ENCODE measurements at places on chromosomes 7 and 10.

- DNase-seq = no peak
Measured at GRCh38 chr7:44451123-44451522, 39.3 kb downstream of the NUDCD3 start.

DNA sequence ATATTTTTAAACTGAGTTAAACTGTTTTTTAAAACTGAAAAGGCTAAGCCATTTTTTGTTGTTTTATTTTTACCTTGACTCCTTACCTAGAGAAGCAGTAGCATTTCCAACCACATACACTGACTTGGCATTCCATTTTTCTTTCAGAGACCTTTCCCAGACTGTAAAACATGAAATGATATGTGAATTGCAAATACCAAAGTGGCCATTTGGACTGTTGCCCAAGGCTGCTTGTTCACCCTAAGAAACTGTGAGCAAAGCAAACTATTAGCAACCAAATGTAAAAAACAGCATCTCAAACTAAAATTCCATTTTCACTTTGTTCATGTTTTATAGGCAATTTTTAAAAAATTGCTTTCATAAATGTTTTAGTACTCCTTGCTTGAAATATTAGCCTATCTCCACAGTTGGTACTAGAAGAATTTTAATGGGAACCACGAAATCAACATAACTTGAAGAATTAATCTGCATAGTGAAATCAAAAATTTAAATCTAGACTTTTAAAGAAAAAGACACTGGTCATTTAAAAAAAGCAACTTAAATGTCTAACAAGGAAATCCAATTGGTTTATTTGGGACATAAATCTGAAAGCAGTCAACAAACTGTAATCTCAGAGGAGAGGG is 10.8 kb downstream of the UROS start:
- DNase-seq = no peak

DNA sequence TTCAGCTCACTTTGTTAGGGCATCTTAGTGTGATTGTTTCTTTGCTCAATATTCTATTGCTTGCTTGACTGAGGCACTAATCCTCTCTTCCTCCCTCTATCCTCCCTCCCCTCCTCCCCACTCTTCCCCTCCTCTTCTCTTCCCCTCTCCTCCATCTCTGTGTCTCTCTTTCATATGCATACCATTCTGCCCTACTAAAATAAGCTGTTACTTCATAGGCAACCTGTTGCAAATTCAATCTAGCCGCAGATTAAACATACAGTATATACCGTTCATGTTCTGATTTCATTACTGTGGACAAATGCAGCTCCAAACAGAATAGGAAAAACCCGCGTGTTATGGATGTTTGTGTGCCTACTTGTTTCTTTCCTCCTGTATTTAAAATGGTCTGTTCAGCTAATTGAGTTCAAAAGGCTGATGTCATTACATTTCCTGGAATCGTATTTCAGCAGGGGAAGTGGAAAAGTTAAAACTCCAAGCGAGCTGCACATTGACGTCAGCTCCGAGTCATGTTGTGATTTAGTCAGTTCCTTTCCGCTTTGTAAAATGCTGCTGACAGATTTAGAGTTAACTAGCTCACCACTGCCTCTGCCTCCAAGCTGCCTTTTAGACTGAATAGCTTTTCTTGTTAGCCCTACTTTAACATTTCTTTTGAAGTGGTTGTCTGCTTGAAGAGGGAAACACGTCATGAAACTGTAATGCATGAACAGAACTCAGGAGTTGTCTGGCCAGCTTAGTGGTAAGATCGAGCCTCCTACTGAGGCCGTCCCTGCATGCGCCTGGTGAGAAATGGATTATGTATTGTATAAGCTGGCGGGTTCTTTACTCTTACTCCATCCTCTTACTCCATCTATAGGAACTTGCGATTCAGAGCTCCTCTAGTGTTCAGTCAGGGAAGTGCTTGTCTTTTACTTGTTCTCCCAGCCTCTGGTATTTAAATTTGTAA is 69.0 kb downstream of the CREM start:
- DNase-seq = peak; percentile 64

- no peak for DNase-seq
Measured at GRCh38 chr10:128867210-128867609, 599.8 kb upstream of the MGMT start.

DNA sequence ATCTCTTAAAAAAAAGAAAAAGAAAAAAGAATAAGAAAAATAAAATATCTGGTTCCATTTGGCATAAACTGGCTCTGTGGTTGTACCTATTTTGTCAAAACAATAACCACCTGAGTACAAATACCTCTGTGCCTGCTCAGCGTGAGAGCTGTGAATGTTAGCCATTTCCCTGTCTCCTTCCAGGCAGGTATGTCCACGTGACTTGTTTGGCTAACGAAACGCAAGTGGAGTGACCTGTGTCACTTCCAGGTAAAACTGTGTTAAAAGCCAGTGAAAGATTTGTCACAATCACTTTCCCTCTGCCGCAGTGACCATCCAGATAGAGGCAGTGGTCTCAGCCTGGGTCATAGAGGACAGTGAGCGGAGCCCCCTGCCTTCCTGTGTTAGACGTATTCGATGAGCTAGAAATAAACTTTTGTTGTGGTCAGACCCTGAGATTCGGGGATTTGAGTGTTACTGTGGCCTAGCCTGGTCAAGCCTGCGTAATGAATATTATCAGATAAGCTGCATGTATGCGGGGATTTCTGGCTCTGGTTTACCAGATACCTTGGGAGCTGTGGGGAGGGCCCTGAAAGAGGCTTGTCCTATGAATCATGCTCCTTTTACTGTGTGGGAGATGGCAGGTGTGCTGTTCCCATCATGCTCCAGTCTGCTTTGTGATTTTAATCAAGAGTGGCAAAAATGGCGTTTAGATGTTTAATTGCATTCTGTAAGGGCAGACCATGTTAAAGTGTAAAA is 3.8 kb downstream of the PTER start:
- DNase-seq = peak; percentile 35

DNA sequence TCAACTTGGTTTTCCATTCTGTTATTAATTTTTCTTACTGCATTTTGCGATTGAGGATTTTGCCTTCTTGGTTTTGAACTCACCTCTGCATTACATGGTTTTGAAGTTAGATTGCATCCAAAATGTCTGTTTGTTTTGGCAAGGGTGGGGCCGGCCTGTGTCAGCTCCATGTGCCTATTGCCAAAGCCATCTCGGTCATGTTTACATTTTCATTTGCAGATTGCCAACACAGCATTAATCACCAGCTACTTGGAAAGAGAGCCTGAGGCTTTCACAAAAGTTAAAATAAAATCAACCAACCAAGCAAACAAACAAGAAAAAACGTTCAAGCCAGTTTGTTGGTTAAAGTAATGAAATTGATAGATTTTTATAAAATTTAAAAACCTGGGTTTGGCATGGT is 695.8 kb downstream of the TYW1 start:
- DNase-seq = no peak

- no peak for DNase-seq
Measured at GRCh38 chr10:133351408-133352318, 4.5 kb downstream of the PRAP1 start.

DNA sequence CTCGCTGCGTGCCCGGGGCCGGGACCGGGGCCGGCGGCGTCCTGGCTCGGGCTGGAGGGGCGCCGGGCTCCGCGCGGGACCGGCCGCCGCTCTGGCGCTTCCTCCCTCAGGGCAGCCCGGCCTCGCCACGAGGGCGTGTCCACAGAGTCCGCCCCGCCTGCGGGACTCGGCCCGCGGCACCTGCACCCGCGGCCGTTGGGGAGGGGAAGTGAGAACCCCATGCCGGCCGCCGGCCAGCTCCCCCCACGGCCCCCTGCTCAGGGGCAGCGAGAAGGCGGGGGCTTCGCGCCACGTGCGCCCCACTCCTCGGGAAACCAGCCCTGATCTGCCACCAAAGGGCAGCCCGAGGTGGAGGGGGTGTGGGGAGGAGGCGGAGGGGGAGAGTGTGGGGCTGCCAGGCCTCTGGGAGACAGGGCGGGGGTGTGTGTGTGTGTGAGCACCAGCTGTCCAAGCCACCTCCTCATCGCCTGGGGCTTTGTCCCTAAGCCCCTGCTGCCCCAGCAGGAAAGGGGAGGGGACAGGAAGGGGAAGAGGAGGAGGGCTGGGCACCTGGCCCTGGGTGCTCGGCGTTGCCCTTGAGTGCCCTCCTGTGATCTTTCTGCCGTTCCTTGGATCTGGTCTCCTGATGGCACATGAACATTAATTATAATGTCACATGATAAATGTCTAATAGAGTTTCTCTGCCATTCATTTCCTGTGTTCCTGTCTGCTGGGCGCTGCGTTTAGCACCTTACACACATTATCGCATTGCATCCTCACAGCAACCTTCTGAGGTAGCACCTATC is at the start of gene PIK3AP1:
Gene PIK3AP1, minus strand, starts transcription at position 93 of the 785 bp plus-strand sequence. CDS start 120 bp downstream, outside the sequence.
- peak; percentile 75 for DNase-seq

DNA sequence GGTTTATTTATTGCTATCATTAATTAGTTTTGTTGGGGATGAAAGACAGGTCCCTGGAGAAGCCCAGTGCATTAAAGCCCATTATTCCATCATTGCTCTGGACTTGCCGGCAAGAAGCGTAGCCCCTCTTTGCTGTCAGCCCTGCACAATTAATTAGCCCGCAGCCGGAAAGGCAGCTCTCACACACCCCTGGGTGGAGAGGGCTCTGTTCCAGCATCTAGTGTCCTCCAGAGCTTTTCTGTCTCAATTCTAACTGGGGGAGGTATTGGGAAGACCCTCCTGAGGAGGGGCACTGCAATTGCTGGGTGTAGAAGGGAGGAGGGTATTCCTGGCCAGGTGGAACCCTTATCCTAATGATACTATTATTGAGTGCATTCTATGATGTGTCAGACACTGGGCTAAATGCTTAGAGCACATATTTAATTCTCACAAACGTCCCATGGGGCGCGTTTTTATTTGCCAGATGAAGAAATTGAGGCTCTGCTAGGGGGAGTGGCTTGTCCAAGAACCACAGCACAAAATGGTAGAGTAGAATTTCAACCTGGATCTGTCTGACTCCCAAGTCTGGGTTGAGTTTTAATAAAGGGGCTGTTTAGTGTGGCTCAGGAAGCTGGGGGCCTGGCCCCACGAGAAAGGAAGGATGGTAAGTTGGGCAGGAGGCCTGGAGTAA is 148.1 kb upstream of the PCBD1 start:
- DNase-seq = no peak

DNA sequence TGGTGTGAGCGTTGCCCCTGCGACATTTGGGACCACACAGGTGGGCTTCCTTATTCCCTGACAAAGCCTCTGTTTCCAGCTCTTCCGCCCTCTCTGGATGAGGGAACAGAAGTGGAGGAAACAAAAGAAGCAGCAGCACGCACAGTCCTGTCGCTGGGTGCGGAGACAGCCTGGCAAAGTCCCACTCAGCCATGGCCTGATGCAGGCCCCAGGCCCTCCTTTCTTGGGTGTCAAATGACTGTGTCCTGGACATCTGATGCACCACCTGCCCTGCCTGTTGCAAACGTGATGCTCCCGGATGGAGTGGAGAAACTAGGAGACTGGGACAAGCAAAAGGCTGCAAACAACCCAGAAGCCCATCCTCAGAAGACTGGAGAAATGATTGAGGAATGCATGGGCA is 20.7 kb downstream of the ZMIZ2 start:
- DNase-seq = no peak

DNA sequence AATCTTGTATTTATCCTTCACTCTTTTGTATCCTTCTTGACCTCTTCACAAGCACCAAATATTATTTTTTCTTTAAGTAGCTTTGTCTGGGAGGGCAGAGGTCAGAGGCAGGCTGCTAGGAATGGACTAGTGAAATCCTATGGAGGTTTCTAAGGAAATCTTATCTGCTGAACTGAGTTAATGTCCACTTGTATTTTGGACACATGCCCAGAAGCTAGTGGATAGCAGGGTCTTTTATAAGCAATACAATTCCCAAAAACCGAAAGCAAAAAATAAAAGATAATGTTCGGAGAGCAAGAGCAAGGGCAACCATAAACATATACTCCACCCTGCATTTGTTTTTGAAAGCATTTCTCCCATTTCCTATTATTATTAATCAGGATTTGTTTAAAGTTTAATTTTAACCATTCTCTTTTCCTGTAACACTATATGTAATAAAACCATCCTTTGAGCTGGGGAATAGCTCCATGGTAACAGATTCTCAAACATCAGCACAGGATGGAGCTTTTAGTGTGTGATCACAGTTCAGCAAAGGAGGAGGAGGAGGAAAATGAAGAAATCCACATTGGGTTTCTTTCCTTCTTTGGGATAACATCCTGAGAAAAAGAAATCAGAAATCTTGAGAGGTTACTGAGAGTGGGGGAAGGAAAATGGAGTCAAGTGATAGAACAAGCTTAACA is 328.2 kb upstream of the LRRN3 start:
- no peak for DNase-seq

DNA sequence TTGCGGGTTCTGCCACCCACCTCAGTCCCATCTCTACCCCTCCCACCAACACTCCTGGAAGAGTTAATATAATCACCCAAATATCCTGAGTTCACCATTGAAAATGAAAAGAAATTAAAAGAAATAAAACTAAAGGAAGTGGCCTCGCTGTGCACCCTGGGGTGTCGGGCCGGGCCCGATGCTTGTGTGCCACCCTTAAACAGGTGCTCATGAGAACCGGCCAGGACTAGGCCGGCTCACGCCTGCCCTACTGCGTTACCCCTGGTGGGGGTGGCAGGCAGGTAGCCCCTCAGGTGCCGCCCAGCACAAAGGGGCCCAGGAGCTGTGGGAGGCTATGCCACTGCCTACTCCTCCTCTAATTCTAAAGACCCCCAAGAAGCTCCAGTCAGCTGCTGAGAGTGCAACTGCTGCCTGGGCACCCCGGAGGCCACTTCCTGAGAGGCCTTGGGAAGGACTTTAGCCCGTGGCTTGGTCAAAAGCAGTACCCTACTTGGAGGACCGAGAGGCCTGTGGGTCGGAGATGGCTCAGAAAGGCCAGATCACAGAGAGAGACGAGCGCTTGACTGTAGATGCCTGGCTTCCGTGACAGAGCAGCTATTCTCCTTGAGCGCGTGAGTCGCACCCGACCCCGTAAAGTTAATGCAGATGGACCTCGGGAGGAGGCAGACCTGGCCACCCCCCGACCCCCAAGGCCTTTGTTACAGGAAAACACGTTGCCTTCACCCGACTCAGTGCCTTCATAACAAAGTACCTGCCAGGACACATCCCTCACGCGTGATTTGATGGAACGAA is 51.0 kb upstream of the PPP2R2D start:
- DNase-seq = no peak

GRCh38 chr7:17005271-17005670 is 123.5 kb upstream of the AGR3 start:
- no peak for DNase-seq

DNA sequence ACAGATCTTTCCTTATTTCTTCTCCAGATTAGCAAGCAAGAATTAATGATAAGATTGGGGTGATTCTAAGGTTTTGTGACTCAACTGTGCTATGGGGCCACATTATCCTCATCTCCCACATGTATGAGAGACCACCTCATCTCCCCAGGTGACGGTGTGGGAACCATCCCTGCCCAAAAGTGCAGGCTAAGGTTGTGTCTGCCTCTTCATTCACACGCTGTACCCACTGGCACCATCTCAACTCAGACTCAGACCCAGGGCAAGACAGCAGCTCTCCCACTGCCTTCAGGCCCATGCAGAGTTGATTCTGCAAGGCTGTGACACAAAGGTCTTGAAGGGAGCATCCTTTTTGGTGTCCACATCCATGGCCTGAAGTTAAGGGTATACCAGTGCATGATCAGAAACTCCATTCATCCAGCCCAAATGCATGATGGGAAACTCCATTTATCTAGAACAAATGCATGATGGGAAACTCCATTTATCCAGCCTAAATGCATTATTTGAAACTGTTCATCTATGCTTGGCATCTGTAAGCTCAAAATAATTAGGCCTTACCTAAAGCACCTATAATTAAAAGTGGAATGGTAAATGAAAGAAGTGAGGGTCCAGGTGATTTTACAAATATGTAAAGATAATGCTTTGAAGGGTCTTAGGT is 99.4 kb downstream of the TCERG1L start:
- no peak for DNase-seq
